Dorsolateral prefrontal cortex (tissue), 122 donors: ENCODE measurements at places on chromosomes 2 and 18.

GRCh38 chr2:105794926-105795574 lies 50.3 kb downstream of the NCK2 start:
- DNase-seq = no peak

- no peak for DNase-seq
Measured at GRCh38 chr18:49212819-49213218, 247.6 kb downstream of the DYM start.

DNA sequence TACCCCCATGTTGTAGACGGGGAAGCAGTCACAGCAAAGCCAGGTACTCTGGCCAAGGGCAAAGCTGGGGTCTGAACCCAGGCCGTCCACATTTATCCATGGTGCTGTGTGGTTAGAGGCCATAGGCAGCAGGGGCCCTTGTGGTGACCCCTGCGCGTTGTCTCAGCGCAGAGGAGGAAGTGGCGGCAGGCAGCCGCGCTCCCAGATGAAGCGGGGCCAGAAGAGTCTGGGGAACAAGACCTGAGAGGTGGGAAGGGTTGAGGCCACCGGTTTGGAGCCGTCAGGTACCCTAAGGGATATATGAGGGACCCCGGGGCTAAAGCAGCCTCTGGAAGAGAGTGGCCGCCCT lies 770 bp downstream of the ZNF396 start:
- peak; percentile 50 for DNase-seq

DNA sequence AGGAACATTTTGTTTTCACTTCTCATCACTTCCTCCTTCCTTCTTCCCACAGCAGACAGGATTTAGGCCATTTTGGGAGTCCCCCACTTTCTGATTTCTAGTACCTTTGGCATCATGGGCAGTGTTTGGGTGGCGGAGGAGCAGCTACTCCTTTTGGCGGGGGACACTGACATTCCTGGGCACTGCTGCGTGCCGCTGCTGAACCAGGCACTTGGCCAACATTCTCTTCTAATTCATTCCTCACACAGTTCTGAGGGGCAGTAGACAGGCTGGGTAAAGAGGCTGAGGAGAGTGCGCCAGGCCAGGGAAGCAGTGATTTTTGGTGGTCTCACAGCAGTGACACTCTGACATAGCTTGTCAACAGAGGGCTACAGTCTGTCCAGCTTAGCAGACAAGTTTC lies 270.2 kb downstream of the LOXHD1 start:
- DNase-seq = peak; percentile 49

- DNase-seq = no peak
Measured at GRCh38 chr2:203535784-203536585, 884 bp upstream of the RAPH1 start.

GRCh38 chr2:67502346-67503065 lies 105.4 kb downstream of the ETAA1 start:
- DNase-seq = no peak

GRCh38 chr2:161122772-161123530 lies 37.3 kb upstream of the TANK start:
- no peak for DNase-seq

DNA sequence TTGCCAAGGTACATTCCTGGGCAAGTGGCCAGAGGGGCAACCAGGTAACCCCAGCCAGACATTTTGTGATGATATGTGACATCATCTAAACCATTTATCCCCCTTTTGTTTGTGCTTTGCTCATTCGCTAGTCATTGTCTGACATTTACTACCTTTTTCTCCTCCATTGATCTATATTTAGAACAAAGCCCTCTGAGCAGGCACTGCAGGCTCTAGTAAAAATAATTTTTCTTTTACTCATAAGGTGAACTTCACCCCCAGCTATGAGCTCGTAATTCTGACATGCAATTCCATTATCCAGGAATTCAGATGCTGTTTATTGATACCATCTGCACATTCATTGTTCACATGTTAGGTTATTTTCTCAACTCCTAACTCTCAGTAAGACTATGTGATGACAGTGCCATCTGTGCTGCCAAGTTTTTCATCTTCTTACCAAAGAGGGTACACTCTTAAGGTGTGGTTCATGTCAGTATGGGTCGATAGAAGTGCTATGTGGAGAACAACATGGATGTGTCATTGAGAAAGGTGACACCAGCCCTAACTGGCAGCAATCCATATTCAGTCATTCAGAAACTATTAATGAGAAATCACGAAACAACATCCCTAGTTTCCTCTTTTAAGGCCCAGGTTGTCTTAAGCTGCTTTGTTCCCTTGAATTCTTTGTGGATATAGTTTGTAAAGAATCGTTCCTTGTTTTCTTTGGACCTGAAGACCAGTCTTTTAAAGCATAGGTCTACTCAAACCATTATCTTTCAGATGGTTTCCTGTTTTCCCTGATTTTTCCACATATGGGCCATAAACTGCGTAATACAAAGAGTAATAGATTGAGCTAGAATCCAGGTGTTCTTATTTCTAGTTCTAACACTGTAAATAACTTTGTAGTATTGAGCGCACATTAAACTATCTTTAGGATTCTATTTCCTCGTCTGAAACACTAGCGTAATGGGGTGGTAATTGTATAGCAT lies 978.1 kb upstream of the CDH2 start:
- DNase-seq = no peak

- DNase-seq = no peak
Measured at GRCh38 chr2:7703048-7703447, 785.8 kb downstream of the RNF144A start.

GRCh38 chr2:17442334-17442733 lies 75.9 kb downstream of the RAD51AP2 start:
- DNase-seq = no peak

DNA sequence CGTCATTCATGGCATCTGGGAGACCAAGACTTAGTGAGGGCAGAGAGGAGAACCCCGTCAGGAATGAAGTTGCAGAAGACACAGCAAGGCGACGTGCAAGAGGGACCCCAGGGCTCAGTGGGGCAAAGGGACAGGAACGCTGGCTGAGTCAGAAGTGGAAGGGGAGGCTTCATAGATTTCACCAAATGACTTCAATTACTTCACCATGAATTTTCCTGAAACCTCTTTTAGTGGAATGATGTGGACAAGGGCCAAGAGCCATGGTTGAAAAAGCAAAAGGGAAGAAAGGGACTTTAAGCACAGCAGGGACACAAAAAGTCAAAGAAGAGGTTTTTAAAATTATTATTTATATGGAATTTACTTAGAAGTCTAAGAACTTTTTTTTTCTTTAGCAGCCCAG lies 141.6 kb upstream of the PID1 start:
- DNase-seq = no peak

DNA sequence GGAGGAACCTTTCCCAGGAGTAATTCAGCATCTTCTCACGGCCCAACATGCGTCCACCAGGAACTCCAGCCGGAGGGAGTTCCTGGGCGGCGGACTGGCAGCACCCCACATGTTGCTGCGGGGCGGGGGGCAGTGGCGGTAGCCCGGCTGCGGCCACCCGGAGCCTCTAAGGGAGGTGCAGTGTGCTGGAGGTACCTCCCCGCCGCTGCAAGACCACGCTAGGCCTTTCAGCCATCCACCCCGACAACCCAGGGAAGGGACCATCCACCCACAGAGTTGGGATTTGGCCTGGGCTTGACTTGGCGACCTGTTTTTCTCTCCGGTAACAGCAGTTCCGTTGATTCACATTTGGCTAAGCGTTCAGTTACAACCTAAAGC lies 625 bp downstream of the LYPD6 start:
- no peak for DNase-seq

DNA sequence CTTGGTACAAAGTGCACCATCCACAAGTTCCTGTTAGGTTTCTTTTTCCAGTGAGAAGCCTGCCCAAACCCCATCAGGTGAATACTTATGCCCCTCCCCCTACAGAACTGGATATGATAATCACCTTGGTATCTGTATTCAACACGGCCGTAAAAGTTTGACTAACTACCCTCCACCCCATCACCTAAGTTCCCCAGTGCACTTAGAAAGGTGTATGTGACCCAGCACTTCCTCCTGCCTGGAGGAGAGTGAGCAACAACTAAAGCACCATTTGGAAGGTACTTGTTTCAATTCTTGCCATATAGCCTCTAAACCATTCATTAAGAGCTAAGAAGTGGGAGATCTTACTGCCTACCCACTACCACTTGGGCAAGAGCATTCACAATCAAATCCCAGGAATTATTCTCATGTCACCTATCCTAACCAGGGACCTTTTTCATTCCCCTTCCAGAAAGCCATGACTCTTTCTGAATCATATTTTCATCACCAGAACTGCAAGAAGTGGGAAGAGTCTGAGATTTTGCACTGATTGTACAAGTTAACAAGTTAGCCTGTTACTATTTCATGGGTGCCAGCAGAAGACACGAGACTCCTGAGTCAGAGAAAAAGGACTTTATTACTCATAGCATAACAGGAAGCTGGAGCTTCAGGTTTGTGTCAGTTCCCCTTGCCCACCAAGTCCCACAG lies 53.5 kb upstream of the NDUFV2 start:
- no peak for DNase-seq

DNA sequence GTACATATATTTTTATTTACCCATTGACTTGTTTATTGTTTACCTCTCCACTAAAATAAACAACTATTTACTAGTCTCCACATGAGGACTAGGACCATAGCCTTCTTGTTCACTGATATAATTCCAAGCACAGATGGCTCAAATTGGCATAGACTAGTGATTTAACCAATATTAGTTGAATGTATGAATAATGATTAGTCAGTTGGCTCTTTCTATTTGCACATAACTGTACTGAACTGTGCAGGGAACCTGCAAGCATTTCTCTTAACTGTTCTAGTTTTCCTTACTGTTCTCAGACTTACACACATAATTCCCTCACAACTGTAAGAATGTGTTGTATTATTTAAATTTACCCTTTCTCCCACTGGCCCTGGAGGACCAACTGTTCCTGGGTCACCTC lies 91.9 kb downstream of the COL3A1 start:
- no peak for DNase-seq

DNA sequence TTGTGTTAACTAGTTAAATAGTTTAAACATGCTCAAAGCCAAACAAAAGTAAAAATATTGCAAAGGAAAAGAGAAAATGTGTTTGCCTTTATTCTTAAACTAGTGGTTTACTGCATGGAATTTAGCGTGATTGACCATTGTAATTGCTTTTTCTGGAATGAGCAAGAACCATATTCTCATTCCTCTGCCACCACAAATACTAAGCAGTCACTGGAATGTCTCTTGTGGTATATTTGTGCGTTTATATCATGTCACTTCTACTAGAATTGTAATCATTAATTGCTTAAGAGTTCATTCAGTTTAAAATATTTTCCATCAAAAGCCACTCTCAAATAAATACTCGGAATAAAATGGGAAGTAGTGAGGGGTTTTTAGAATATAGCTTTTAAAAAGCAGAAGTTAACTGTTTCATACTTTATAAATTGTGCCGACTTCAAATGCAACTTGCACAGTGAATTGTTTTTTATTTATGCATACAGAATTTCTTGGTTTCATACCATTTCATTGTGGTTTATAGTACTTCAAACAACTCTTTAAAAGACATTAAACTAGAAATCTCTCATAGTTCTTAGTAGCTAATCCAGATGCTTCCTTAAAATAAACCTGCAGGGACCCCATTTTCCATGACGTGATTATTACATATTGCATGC lies 288.1 kb downstream of the EPHA4 start:
- no peak for DNase-seq

GRCh38 chr2:48417856-48418838 lies 111.8 kb upstream of the STON1 start:
- DNase-seq = no peak

- DNase-seq = no peak
Measured at GRCh38 chr2:120745420-120746111, 9.9 kb downstream of the GLI2 start.

- no peak for DNase-seq
Measured at GRCh38 chr2:193776988-193777387, 1582.3 kb upstream of the TMEFF2 start.

- no peak for DNase-seq
Measured at GRCh38 chr18:64807560-64807959, 658.7 kb upstream of the LINC00305 start.

GRCh38 chr2:71608034-71608433 lies 154.7 kb downstream of the DYSF start:
- peak; percentile 8 for DNase-seq

DNA sequence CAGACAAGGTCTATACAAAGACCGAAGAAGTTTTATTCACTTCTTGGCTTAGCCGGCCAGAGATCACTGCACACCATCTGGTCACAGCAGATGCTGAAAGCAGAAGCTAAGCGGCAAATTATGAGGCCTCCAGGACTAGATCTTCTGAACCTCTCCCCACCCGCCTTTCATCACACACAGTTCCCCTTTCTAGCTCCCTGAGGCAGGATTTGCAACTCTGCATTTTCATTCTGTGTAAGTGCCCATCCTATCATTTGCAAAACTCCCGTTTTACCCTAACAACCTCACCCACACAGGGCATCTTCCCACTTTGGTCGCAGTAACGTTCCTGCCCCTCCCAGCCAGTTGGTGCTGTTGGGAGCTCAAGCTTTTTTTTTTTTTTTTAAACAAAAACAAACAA lies 3.1 kb upstream of the MOB1A start:
- no peak for DNase-seq

- no peak for DNase-seq
Measured at GRCh38 chr2:149389506-149390167, 59.2 kb downstream of the LYPD6 start.

DNA sequence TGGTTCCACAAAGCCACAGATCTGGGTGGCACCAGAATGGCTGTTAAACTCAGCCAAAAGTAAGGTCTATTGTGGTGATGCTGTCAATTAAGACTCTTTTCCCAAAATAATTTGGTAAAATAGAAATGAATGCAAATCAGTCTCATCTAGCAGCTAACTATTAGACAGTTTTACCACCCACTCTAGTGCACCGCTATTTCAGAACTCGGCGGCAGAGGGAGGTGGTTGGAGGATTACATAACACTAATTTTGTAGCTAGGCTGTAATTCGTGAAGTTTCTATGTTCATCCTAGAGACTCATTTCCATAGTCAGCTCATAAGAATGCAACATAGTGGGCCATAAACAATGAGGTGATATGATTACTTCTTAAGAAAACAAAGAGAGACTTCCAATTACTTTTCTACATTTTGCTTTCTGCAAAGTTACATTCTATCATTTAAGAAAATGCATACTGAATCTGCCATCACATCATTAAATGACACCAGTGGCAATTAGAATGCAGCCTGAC lies 413.8 kb downstream of the FBXO15 start:
- no peak for DNase-seq
